BE2C (cell line): ENCODE measurements at places on chromosomes 3 and 15.

- no peak for DNase-seq
Measured at GRCh38 chr3:56878074-56878473, 76.3 kb upstream of the ARHGEF3 start.

GRCh38 chr3:29331035-29331434 lies 50.2 kb downstream of the RBMS3 start:
- no peak for DNase-seq

- no peak for DNase-seq
Measured at GRCh38 chr15:50112488-50113186, 6.4 kb downstream of the ATP8B4 start.

DNA sequence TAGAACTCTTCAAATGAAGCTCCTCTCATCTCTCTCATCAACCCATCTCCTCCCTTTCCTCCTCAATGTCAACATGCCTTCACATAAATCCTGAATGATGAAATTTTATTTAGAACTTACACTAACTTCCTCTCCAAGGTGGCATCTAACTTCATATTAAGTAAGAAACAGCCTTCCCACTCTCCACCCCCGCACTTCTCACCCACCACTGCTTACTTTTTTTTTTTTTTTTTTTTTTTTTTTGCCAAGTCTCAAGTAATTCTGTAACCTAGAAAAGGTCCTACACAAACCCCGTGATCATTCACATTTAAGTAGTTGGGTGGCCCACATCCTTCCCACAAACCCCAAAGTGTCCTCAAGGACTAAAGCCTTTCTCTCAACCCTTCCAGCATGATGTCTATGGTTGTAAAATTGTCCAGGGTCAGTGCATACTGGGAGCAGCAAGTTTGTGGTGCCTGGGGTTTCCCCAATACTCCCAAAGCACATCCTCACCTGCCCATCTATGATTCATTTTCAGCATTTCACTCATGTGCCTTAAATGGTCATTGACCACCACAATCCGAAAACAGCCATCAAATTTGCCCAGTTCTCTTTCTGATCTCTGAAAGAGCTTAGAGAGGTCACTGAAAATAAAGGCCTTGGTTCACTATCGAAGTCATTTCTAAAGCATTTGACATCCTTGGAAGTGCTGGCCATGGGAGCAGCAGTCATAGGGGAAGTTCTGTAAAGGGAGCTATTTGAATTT lies 47.2 kb downstream of the CD86 start:
- no peak for DNase-seq

DNA sequence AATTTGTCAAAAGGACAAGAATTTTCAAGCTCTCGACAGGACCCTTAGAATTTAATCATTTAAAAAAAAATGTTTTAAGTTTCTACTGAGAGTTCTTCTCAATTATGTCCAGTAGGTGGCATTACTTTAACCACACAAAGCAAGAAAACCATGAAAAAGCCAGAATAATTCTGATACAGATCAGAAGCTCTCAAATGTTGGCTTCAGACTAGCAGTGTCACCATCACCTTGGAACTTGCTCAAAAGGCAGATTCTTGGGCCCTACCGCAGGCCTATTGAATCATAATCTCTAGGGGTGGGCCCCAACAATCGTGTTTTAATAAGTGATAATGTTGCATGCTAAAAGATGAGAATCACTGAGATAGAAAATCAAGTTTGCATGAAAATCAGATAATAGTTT lies 99.5 kb upstream of the KCNMB2 start:
- DNase-seq, result no peak

DNA sequence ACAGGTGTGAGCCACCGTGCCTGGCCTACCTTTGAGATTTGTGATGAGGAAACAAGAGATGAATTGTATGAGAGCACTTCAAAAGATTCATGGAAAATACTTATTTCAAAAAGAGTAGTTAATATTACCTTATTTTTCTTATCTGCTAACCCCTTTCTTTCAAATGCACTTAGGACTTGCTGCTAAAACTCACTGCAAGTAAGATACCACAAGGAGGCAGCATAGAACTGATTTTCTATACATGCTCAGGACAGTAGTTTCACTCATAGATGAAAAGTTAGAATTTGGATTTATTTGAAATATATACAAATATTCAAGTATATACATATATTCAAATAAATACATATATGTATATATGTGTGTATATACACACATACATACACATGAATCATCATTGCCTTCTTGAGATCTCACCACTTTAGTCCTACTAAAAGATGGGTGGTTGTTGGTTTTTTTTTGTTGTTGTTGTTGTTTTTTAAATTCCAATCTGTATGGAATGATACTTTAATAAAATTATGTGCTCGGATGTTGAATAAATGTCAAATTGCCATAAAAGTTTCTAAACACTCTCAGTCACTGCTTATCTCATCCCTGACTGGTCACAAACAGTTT lies 2.4 kb downstream of the CCNDBP1 start:
- no peak for DNase-seq

GRCh38 chr3:179734497-179735281 lies 81.8 kb downstream of the USP13 start:
- DNase-seq, result no peak

DNA sequence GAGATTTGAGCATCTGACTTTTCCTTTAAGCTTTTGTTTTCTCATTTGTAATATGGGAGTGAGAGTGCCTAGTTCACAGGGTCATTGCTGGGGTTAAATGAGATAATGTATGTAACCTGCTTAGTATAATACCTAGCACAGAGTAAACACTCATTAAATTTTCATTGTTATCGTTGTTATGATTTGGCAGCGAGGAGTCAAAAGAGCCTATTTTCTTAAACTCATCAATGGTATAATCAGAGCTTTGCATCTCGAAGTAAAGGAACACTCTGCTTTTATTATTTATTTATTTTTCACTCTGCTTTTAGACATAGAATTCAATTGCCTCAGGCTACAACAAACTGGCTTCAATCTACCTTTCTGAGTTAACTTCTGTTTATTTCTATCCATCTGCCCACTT lies 52.8 kb downstream of the LPP start:
- no peak for DNase-seq

DNA sequence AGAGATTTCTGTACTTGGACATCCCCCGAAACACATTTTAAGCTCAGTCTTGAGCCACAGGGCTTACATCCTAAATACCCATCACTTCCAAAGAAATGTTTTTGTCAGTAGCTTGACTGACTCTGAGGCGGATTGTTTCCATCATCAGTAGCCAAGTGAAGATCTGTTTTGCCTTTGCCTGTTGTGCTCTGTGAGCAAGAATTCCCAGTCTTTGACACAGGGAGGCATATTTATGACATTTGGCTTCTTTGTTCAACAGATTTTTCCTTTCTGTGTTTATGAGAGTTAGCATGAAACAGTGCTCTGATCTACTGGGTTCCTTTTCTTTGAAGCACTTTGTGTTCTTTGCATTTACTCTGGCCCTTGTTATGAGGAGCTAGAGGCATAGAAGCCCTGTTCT lies 132.1 kb upstream of the CDIN1 start:
- DNase-seq, result no peak

DNA sequence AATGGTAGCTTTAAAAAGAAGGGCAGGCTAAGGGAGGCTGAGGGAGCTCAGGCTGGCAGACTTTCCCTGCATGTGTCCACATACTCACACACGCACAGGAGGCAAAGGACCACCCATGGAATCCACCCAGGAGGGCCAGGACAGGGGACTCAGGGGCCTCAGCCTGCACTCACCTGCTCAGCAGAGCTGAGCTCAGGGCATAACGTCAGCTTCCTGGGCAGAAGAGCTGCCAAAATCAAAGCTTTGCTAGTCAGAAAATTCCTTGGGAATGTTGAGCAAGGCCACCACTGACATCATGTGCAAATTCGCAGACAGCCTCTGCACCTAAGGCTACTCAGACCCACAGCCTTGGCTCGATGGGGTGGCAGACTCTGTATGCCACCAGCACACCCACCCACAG lies 16.4 kb upstream of the ALAS1 start:
- no peak for DNase-seq

DNA sequence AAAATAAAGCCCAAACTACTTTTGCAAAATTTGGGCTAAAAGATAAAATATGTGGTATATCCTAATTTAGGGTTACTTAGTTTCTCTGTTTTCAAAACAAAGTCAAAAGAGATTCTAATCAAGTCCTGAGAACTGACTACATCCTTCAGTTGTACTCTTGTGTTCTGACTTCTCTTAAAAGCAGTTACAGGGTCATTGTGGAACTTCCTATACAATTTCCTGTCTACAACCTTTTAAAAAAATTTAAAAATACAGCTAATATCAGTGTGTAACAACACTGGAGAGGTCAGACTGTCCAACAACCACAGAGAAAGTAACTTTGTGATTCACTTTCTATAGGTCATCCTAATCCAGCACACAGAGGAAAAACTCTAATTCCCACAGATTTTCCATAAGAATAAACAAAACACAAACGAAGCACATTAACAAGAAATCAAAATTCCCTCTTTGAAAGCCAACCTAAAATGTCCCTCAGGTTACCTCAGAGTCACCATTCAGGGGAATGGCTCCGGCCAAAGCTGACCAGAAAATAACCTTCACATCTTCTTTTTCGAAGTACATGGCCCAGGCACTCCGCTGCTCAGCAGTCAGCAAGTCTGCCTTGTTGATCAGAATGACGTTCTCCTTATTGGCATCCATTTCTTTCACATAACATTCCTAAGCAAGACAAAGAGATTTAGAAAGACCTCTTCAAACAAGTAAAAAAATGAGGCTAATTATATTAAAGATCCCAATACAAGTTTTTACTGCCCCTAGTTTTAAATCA lies 13.3 kb downstream of the LSG1 start:
- no peak for DNase-seq

- no peak for DNase-seq
Measured at GRCh38 chr3:37320276-37320675, 145.9 kb upstream of the LRRFIP2 start.

- no peak for DNase-seq
Measured at GRCh38 chr3:53650424-53650823, 156.0 kb downstream of the CACNA1D start.

DNA sequence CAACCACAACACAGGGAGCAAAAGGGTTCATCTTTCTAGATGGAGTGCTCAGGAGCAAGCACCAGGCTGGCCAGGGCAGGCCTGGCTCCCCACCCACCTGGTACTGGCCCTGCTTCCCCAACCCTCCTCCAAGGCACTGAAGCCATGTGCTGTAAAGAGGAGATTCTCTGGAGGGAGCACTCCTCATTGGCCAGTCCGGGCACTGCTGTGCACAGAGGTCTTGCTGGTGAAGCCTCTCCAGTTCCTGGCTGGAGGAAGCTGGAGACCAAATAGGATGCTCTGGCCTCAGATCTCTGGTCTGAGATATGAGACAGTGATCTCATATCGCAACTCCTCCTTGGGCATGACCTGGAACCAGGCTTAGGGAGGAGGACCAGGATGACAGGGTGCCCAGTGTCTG lies 7.7 kb upstream of the SEMA3F start:
- DNase-seq, result peak; percentile 46

GRCh38 chr15:99168601-99169580 lies 64.0 kb downstream of the SYNM start:
- DNase-seq, result no peak

DNA sequence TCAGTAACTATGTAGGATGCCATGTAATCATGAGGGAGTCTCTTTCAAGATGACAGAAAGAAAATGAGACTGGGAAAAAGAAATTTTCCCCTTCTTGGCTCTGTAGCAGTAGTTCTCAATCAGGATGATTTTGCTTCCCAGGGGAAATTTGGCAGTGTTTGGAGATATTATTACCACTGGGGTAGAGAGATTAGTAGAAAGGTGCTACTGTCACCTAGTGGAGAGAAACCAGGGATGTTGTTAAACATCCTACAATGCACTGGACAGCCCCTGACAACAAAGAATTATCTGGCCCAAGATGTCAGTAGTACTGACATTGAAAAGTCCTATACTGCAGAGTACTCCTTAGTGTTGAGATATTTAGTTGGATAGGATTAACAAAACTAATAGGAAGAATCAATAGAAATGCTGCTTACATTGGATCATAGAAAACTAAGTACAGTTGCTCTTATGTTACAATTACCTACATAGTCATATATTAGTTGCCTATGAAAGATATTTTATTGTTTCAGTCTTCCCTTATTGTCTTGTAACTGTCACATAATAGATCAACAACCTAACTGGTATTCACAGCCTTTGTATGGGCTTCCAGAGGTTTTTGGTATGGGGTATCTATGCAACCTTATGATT lies 433.3 kb downstream of the RAP2B start:
- no peak for DNase-seq

- DNase-seq, result no peak
Measured at GRCh38 chr3:182233405-182233804, 521.7 kb downstream of the SOX2 start.

GRCh38 chr3:147119989-147120388 lies 286.4 kb downstream of the ZIC4 start:
- DNase-seq, result no peak

- no peak for DNase-seq
Measured at GRCh38 chr3:190183121-190183520, 62.4 kb upstream of the P3H2 start.

- DNase-seq, result peak; percentile 17
Measured at GRCh38 chr3:185709251-185709955, 115.4 kb downstream of the IGF2BP2 start.
